Mesendoderm (in vitro differentiated cells): ENCODE measurements at places on chromosomes 12 and 14.
A peak's percentile ranks its signal among the peaks of the same experiment; 100 is the strongest.

DNA sequence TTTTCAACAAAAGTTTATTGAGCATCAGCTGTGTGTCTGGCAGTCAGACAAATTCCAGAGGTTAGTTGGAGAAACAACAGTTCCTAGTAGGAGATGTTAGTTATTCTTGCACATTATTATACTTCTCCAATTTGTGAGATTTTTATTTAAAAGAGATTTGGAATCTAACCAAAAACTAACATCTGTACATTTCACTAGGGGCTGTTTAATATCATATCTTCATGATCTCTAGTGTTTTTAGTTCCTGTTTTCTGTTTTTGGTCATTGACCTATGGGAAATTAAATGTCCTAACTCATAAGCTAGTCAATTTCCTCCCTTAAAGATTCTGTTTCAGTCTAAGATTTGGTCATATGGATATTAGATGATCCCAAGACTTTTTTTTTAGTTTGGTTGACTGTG lies 34.1 kb upstream of the KLHDC2 start:
- no peak for DNase-seq

- no peak for DNase-seq
Observed at GRCh38 chr12:47577206-47577989, 128.4 kb downstream of the RPAP3 start.

- DNase-seq = no peak
Observed at GRCh38 chr12:15544589-15544988, 222.3 kb downstream of the PTPRO start.

DNA sequence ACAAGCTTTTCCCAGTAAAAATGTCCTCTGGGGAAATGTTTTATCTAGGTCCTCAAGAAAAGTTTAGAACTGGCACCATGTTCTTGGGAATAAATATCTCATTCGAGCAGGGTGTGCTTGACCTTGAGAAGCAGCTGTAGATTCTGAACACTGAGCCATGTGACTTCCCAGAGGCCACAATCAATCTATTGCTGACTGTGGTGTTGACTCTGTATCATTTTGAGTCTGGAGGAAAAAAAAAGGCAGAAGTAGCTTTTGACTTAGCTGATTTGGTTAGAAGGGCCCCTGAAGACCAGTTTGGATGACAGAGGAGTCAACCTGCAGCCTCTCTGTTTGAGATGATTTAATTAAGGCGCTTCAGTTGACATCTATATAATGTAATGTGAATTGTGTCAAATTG lies 592.4 kb upstream of the SEL1L start:
- DNase-seq = no peak

- no peak for DNase-seq
Observed at GRCh38 chr12:91617818-91618217, 435.2 kb upstream of the DCN start.

DNA sequence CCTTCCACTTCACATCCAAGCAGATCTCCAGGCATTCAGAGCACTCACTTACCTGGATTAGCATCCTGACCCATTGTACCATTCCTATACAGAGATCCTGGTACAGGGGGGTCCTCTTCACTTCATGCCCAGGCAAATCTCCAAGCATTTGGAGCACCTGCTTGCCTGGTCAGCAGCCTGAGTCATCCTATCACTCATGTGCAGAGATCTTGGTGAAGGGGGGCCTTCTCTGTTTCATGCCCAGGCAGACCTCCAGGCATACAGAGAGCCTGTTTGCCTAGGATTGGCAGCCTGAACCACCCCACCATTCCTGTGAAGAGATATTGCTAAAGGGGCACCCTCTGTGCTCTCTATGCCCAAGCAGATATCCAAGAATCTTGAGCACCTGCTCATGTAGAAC lies 111.1 kb upstream of the CCDC175 start:
- no peak for DNase-seq

DNA sequence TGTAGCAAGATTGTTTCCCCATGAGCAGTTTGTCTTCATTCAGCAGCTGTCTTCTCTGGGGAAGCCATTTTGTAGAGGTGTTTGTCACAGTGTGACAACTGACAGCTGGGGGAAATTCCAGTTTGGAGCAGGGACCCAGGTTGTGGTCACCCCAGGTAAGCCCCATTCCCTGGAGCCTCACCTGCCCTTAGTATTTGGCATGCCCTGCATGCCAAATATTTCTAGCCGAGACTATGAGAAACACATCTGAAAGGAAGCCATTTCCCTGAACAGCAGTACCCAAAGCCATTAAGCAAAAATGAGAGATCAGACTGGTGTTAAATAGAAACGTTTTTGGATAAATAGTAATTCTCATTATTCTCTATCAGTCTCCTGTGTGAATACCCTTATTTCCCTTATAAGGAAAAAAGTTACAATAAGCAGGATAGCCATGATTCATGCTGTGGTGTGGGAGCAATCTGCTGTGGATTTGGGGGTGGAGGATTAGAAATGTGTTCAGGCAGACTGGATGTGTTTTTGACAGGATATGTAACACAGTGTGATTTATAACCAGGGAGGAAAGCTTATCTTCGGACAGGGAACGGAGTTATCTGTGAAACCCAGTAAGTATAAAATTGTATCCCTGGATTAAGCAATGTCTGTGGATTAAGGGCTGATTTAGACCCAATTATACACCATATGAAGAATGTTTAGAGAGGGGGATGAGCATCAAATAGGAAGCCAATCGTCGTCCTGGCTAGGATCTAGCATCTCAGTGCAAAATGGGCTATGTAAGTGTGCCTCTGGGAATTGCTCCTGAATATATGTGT lies 68.9 kb downstream of the DAD1 start:
- DNase-seq = no peak

DNA sequence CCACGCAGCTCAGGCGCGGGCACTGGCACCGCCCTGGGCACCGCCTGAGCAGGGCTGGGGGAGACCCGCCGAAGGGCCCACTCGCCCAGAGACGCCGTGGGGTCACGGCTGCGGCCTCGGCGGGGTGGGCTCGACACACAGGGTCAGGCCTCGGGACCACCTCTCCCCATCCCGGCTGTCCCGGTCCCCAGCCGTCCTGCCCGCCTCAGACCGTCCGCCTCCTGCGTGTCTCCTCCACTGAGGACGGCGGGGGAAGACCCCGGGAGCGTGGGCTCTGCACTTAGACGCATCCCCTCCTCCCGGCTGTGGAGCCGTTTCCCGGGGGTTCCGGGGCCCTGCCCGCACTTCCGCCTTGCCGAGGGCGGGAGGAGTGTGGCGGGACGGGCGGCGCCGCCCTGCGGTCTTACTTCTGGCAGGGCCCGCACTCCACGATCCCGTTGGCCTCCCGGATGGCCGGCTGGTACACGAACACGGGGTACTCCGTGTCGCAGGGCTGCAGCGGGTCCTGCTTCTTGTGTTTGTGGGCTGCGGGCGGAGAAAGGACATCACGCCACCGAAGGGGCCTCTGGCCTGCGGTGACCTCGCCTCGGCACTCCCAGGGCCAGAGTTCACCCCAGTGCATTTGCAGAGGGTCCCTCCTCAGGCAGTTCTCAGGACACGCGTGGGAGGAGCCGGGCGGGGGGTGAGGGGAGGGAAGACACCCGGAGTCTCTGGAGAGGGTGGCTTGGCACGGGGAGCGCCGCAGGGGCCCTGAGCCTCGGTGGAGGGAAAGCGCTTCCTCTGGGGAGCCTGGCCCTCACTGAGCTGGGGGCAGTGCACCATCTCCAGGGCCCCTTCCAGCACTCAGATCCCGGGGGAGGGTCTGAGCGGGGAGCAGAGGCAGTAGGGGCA lies 23.1 kb upstream of the LRTM2 start:
- DNase-seq = no peak

GRCh38 chr14:64719601-64720000 lies 15.4 kb downstream of the PLEKHG3 start:
- peak; percentile 10 for DNase-seq

- DNase-seq = no peak
Observed at GRCh38 chr12:64412459-64412858, 8.3 kb downstream of the XPOT start.

GRCh38 chr14:65296402-65296801 lies 116.1 kb upstream of the FUT8 start:
- no peak for DNase-seq

- DNase-seq = no peak
Observed at GRCh38 chr14:48384821-48385220, 709.4 kb upstream of the MDGA2 start.

DNA sequence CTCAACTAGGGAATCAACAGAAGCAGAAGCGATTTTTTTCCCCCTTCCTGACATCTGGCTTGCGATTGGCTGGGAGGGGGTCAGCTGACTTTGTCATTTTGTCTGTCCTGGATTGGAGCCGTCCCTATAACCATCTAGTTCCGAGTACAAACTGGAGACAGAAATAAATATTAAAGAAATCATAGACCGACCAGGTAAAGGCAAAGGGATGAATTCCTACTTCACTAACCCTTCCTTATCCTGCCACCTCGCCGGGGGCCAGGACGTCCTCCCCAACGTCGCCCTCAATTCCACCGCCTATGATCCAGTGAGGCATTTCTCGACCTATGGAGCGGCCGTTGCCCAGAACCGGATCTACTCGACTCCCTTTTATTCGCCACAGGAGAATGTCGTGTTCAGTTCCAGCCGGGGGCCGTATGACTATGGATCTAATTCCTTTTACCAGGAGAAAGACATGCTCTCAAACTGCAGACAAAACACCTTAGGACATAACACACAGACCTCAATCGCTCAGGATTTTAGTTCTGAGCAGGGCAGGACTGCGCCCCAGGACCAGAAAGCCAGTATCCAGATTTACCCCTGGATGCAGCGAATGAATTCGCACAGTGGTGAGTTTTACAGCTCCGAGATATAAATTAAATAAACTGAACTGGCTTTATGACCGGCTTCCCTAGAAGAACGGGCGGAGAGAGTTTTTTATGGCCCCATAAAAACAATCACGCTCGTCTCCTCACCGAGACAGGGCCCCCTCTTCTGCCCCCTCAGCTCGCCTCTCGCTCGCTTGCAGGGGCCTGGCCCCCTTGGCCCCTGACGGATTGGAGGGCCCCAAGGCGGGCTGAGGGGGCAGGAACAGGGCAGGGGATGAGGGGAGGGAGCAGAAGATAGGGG lies at the start of gene HOXC6:
HOXC6 (plus strand) TSS at position 127 of the 888 bp plus-strand sequence; CDS start at position 209, 82 bp downstream.
- no peak for DNase-seq
